CD4-positive, alpha-beta T cell treated with Interleukin-21 for 1 hour (primary cell): ENCODE measurements at places on chromosomes 6 and 20.

GRCh38 chr6:142810952-142811514 lies 133.9 kb downstream of the HIVEP2 start:
- peak; percentile 45 for DNase-seq

- no peak for DNase-seq
Measured at GRCh38 chr6:107971181-107971580, 13.2 kb upstream of the SEC63 start.

- no peak for DNase-seq
Measured at GRCh38 chr6:119677384-119677783, 327.8 kb upstream of the MAN1A1 start.

- DNase-seq: no peak
Measured at GRCh38 chr6:27281105-27281539, 31.0 kb downstream of the POM121L2 start.

GRCh38 chr6:143074101-143074500 lies 13.4 kb downstream of the AIG1 start:
- no peak for DNase-seq

DNA sequence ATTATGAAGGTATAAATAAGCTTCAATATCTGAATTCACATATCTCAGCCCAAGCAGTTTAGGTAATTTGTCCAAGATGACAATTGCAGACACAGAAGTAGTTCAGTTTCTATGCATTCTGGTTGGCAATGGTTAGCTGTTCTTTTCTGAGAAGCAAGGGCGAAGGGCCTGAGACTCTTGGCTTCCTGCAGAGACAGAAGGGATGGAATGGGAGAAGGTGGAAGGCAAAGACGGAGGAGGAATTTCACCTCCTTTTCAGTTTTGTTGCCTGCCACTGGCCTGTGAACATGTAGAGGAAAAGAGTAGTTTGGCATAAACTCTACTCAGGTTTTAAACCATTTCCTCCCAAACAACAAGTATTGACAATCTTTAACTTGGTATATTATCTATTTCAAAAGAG lies 180.7 kb upstream of the HS3ST5 start:
- no peak for DNase-seq

DNA sequence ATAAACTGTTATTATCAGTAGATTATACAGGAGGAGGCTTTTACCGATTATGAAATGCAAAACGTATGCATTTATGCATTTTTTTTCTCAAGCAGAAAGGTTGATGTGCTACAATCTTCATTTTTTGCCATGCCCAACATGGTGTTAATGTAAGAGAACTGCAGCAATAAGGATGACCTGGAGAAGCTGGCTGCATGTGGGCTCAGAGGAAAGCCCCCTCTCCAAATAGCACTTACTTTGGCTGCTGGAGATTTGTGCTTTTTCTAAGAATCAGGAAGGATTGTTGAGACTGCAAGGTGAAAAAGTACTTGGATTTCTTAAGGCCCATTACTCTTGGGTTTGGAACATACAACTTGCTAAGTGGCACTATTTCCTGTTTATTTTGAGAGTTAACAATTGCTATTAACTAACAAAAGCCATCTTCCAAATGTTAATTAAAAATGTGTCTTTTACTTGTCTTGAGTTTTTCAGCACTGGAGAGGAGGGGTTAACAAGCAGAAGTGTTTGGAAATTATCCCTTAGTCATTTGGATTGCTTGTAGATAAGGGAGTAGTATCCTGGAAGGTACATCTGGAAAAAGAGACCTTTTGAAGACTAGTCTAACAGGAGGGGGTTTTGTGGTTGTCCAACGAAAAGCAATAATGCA lies 5.6 kb downstream of the SOX4 start:
- DNase-seq: no peak

- no peak for DNase-seq
Measured at GRCh38 chr6:136090929-136091328, 159.2 kb downstream of the MTFR2 start.

DNA sequence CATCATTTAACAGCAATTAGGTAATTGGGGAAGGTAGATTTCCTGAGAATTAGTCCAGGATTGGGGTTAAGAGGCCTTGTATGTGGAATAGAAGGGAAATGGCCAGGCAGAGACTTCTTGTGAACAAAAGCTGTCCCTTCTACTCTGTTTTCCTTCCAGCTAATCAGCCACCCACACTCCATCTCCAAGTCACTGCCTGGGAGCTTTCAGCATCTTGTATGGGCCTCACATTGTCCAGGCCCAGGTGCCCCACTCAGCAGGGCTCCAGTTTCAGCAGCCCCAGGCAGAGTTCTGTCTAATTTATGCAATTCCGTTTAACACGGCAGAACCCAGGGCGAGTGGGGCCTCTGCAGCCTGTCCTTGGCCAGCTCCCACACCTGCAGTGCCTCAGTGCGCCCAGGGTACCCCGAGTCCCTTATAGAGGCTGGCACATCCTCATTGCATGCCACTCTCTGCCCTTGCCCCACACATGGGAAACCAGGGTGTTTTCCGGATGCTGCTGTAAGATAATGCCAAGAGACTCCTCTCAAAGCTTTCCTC lies 113.0 kb downstream of the EDN3 start:
- DNase-seq: no peak

DNA sequence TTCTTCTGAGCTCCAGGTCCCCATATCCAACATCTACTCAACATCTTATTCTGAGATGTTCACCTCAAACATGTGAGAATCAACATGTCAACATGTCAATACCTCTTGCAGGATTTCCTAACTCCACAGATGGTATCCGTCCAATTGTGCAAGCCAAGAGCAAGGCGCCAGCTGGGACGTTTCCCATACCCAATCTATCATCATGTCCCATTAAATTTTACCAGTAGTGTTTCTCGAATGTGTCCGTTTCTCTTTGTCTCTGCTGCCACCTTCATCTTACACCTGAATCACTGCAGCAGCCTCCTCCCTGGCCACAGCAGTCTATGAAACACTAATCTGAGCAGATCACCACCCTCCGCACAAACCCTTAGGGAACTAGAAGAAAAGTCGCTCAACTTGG lies 78.0 kb upstream of the RPS6KA2 start:
- DNase-seq: no peak

DNA sequence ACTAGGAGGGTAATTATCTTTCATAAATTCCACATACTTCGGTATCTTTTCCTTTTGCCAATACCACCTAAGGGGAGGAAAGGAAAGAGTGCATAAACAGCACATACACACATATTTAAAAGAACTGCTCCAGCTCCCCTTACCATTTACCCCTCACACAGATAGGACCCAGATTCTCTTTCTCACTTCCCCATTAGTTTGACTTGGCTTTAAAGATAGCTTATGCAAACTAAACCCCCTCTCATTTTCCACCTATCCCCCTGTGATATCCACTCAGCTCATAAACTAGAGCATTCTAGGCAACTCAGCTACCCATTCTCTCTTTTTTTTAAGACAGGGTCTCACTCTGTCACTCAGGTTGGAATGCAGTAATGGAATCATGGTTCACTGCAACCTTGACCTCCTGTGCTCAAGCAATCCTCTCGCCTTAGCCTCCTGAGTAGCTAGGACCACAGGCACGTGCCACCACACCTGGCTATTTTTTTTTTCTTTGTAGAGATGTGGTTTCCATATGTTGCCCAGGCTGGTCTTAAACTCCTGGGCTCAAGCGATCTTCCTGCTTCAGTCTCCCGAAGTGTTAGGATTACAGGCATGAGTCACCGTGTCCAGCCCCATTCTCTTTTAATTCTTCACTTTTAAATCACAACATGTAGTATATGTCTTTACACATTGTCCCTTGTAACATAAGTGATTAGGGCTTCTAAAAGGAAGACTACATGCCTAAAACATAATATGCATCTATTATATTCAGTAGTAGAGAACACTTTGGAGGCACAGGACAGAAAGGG lies 4.0 kb downstream of the FUCA2 start:
- no peak for DNase-seq

DNA sequence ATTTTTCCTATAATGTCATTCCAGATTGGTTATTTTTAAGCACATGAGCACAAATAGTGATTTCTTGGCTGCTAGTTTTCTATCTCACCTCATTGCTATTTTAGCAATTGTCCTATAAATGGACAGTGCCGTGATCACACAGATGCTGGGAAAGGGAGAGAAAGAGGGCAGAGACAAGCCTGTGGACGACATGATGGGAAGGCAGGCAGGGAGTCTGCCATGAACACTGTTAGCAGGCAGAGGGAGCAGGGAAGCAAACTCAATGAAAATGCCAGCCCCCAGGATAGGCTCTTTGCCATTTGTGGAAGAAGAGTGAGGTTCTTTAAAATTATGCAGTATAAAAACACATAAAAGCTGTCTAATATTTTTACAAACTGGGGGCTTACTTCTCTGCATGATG lies 96.8 kb downstream of the ADTRP start:
- no peak for DNase-seq

DNA sequence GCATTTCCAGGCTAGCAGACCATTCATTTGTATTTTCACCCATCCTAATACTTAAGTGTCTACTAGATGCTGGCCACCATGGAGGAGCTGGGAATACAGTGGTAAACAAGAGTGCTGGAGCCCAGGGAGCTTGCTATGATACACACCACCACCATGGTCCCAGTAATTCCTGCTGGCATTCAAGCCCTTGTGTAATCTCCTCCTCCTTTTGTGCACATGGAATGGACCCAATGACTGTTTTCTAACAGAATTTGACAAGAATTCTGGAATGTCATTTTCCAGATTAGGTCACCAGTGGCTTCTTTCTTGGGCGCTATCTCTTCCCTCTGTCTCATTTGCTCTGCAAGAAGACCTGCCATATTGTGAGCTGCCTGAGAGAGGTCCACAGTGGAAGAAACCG lies 552.0 kb downstream of the C6orf118 start:
- DNase-seq: no peak

DNA sequence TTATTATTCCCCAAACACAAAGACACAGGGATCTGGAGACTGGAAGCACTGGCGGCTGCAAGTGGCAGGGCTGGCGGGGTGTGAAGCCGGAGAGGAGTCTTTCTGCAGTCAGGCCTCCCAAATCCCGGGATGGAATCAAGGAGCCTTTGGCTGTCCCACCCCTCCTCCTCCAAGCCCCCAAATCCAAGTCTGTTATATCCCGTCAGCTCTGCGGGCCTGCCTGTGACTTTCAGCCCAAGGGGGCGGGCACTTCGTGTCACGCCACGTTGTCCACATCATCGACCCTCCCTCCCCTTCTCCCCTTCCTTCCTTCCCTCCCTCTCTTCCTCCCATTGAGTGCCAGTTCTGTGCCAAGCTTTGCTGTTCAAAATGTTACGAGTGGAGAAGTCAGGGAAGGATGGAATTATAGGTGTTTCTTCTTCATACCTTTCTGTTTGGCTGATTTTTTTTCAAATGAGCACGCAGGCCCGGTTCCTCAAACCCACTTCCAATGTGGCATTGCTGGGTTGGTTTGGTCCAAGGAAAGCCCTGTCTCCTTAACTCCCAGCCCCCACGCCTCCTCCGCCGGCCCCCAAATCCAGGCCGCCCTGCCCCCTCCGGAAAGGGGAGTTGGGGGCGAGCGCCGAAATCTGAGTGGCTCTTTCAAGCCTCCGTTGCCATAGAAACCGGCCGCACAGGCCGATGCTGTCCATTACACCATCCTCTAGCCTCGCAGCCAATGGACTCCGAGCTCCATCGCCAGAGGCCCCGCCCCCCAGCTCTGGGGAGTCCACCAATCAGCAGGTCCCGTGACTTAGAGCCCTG lies 12.7 kb downstream of the ZCCHC3 start:
- peak; percentile 84 for DNase-seq

GRCh38 chr6:163648868-163649267 lies 234.3 kb downstream of the QKI start:
- no peak for DNase-seq

DNA sequence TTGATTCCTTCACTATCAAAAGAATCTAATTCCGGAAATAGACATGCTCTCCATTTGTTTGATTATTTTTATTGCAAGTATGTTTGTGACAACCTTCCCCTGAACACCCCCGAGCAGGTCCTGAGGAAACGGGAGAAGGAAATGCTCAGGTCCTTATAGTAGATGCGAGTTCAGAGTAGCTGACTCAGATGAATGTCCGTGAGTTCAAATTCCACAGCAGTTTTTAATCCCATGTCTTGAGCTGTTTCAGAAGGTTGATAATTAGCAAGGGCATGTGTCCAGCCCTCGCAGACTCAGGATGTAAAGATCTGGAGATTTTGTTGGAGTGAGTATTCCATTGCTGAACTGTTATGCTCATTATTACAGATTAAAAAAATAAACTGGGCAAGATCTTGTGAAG lies 169.3 kb downstream of the BCAS1 start:
- DNase-seq: no peak

- no peak for DNase-seq
Measured at GRCh38 chr20:13900496-13900895, 89.9 kb downstream of the SEL1L2 start.

DNA sequence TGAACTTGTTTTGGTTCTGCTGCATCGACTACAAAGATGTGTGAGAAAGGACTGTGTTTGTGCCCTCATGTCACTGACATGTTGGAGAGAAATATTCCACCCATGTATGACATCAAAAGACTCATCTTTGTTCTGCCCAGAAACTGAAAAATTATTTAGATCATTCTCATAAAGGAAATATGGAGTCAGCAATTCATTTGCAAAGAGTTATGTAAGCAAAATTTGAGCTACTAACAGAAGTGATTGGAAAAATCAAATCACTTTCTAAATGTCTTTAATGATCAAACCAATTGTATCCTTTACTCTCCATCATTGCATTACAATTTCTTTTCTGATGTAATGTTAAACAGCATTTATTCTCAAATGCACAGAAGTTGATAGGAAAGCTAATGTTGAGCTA lies 19.3 kb downstream of the ADAT2 start:
- no peak for DNase-seq

DNA sequence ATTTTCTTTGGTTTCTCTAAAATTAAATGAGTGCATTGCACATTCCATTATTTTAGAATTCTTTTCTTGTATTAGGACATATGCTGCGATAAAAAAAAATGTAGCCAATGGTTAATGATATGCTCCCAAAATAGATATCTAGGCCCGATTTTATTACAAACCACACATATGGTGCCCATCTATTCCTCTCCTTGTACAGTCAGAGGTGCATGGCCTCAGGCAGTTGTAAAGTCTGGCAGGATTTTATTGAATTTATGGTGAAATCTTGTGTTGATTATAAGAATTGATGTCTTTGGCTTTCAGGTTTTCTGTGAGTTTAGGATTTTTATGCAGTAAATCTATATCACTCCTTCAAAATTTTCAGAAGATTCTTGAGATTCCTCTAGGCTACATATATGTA lies 192.2 kb downstream of the RFPL4B start:
- no peak for DNase-seq

DNA sequence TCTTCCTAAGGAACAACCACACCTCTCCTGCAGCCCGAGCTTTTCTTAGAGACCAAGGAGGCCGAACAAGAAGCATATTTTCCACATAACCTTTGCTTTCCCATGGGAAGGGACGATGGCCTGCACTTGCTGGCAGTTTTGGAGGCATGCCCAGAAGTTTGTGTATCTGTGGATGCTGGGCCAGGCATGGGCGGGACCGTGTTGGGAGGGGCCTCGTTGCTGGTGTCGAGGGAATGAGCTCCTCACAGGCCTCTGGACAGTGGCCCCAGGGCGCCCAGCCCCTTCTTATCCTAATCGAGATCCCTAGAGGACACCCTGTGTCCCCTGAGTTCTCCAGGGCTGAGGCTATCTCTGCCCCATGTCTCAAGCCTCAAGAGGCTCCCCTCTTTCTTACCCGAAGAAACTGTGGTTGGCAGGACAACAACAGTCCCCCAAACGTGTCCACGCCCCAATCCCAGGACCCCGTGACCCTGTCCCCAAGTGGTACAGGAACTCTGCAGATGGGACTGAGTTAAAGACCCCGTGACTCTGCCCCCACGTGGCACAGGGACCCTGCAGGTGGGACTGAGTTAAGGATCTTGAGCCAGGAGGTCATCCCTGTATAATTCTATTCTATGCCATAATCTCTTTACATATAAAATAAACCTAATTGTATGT lies 99.5 kb upstream of the BHLHE23 start:
- DNase-seq: no peak

GRCh38 chr6:169702840-169703246 lies 917 bp downstream of the C6orf120 start:
- DNase-seq: no peak
